ENCODE measurements at places on chromosomes 7 and 10.

DNA sequence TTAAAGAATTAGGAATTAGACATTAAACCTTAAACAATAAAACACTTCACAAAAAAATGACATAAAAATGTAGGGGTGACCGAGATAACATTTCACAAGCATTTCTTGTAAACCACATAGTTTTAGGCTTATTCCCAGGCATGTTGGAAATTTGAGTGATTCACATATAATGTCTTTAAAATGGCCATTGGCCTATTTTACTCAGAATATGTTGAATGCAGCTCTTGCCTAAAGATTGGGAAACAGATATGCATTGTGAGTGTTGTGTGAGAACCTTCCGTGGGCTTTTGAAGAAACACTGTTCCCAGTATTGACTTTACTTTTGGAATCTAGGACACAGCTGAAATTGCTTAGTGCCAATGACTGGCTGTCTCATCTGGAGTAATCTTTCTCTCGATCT is 79.6 kb downstream of the ARL5B start:
- H3K4me3 ChIP-seq, result no peak overlapping the region
- H3K27me3 ChIP-seq, result peaks cover 2% of the 10 kb centered on the region
- no peak for DNase-seq

GRCh38 chr7:6529643-6530042 is 21.6 kb downstream of the GRID2IP start:
- H3K36me3 ChIP-seq, result no peaks in the 10 kb centered on the region
- H3K4me3 ChIP-seq, result no peak overlapping the region
- peaks cover 25% of the 10 kb centered on the region for H3K4me1 ChIP-seq

DNA sequence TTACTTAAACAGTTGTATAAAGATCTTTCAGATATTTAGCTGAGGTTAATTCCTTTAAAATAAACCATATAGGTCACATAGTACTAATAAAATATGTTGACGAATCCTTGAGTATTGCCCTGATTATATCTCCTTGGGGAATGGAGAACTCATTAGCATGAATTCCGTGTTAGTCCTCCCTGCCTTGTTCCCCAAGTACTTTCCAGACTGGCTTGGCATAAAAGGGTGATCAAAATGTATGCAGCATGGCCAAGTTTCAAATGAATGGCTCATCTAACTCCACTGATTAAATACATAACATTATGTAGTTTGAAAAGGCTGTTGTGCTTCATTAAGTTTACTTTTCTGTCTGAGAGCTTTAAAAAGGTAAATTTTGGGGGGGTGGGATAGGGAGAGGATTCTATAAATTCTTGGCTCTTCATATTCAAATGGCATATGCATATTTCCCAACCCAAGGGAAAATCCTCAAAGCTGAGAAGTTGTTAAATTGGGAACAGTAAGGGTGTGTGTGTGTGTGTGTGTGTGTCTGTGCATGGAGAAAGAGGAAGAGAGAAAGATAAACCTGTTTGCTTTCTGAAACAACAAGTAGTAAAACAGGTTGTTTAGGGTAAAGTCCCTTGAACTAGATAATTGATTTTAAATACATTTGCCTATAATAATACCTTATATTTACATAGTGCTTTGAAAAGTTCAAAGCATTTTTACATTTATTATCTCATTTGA is 4.8 kb upstream of the ADD3 start:
- H3K4me3 ChIP-seq, result no peak overlapping the region
- DNase-seq, result no peak
- H3K27ac ChIP-seq, result no peak overlapping the region
- H3K36me3 ChIP-seq, result no peaks in the 10 kb centered on the region
- H3K4me1 ChIP-seq, result peaks cover 13% of the 10 kb centered on the region
- no peaks in the 10 kb centered on the region for H3K27me3 ChIP-seq

- H3K27me3 ChIP-seq, result no peaks in the 10 kb centered on the region
- no peaks in the 10 kb centered on the region for H3K36me3 ChIP-seq
- H3K4me1 ChIP-seq, result peaks cover 21% of the 10 kb centered on the region
- no peak overlapping the region for H3K4me3 ChIP-seq
Observed at GRCh38 chr7:100185726-100186125, 8.0 kb downstream of the STAG3 start.

GRCh38 chr10:61184429-61184828 is 240.4 kb upstream of the RHOBTB1 start:
- H3K27me3 ChIP-seq, result no peaks in the 10 kb centered on the region
- no peak for DNase-seq
- H3K27ac ChIP-seq, result no peak overlapping the region
- H3K4me3 ChIP-seq, result no peak overlapping the region
- H3K4me1 ChIP-seq, result no peaks in the 10 kb centered on the region

GRCh38 chr7:140260352-140261104 is 83.7 kb upstream of the KDM7A start:
- H3K27ac ChIP-seq, result no peak overlapping the region
- no peaks in the 10 kb centered on the region for H3K27me3 ChIP-seq
- no peak for DNase-seq

- no peak overlapping the region for H3K4me3 ChIP-seq
- DNase-seq, result no peak
- no peak overlapping the region for H3K27ac ChIP-seq
- peaks cover 20% of the 10 kb centered on the region for H3K27me3 ChIP-seq
Observed at GRCh38 chr10:48506147-48506917, 98.5 kb downstream of the ARHGAP22 start.

GRCh38 chr10:110852255-110852896 is 19.4 kb upstream of the PDCD4 start:
- H3K36me3 ChIP-seq, result no peaks in the 10 kb centered on the region
- no peak for DNase-seq
- H3K27me3 ChIP-seq, result no peaks in the 10 kb centered on the region
- H3K4me3 ChIP-seq, result no peak overlapping the region

DNA sequence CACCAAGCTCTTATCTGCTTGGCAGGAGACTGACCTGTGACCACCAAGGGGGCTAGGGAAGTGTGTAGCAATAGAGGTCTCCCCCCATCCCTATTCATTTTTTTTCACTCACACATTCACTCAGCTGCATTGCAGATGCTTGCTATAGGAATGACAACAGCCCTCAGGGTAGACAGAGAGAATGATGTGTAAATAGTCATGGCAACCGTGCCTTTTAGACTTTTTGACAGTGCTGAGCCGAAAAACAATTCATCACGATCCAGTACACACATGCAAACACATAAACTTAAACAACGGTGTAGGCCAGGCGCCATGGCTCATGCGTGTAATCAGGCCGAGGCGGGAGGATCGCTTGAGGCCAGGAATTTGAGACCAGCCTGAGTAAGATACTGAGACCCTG is 7.6 kb upstream of the ELN start:
- H3K36me3 ChIP-seq, result no peaks in the 10 kb centered on the region
- H3K4me3 ChIP-seq, result no peak overlapping the region
- H3K27ac ChIP-seq, result no peak overlapping the region
- H3K4me1 ChIP-seq, result no peaks in the 10 kb centered on the region
- no peak for DNase-seq

- H3K27ac ChIP-seq, result no peak overlapping the region
- no peak for DNase-seq
- H3K27me3 ChIP-seq, result no peaks in the 10 kb centered on the region
- H3K4me3 ChIP-seq, result no peak overlapping the region
- H3K36me3 ChIP-seq, result no peaks in the 10 kb centered on the region
Observed at GRCh38 chr10:126867567-126868365, 37.5 kb upstream of the DOCK1 start.

DNA sequence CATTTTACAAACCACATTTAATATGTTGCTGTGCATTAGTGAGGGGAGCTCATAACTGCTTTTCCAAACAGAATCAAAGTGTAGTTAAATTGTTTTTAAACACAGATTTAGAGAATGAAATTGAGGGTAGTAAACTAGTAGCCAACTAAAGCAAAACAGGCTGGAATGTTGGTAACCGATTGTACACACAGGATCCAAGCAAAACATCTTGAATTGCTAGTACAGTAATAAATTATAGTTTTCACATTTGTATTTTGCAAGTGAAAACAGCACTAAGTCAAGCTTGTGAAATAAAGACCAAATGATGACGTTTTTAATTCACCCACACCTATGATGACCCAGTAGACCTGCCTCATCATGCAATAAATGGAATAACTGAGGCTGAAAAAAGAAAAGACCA is 198.3 kb downstream of the HDAC9 start:
- no peaks in the 10 kb centered on the region for H3K27me3 ChIP-seq
- no peaks in the 10 kb centered on the region for H3K36me3 ChIP-seq
- no peak overlapping the region for H3K27ac ChIP-seq

DNA sequence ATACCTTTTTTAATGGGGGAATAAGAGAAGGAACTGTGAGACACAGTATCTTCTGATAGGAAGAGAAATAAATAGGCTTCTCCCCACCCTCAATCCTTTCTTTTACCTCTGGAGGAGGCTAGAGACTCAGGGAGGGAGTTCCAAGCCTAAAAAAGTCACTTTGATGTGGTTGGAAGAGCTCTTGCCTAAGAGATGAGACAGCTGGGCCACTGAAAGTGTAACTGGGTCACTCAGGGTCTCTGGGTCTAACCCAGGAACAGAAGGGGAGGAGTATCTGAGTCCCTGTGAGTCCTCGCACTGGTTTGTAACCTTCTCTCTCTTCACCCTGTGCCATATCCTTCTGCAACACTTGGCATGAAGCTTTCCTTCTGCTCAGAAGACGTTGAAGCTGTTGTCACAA is 222.9 kb upstream of the AGK start:
- H3K4me1 ChIP-seq, result no peaks in the 10 kb centered on the region
- no peaks in the 10 kb centered on the region for H3K27me3 ChIP-seq
- DNase-seq, result no peak
- H3K4me3 ChIP-seq, result no peak overlapping the region
- no peak overlapping the region for H3K27ac ChIP-seq

DNA sequence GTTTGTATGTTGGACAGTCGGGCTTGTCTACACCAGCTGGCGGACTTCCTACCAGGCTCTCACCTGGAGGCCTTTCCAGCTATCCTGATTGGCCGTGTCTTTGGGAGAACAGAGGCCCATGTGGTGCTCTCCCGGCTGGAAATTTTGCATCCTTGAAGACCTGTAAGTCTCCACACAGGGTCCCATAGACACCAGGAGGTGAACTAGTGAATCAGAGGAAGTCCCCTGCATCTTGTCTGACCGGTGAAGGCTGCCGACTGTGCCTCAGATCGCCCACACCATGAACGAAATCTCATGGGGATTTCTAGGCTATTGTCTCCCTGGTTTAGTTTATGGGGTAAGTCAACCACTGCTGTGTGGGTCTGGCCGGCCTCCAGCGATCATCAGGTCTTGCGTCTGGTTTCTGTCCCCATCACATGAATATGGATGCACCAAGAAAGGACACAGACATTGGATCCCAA is 108.4 kb upstream of the LYZL2 start:
- no peaks in the 10 kb centered on the region for H3K4me1 ChIP-seq
- H3K4me3 ChIP-seq, result no peak overlapping the region
- H3K27me3 ChIP-seq, result peaks cover 25% of the 10 kb centered on the region
- no peak for DNase-seq
- H3K27ac ChIP-seq, result no peak overlapping the region

GRCh38 chr10:1299041-1299726 is 243.0 kb downstream of the WDR37 start:
- no peak overlapping the region for H3K4me3 ChIP-seq
- H3K27me3 ChIP-seq, result peaks cover 31% of the 10 kb centered on the region
- H3K27ac ChIP-seq, result no peak overlapping the region
- DNase-seq, result no peak
